Nucleus accumbens (tissue), 56 donors: ENCODE measurements at places on chromosomes 1 and 21.

- no peak for DNase-seq
Measured at GRCh38 chr1:27053977-27054753, 41.5 kb upstream of the TENT5B start.

DNA sequence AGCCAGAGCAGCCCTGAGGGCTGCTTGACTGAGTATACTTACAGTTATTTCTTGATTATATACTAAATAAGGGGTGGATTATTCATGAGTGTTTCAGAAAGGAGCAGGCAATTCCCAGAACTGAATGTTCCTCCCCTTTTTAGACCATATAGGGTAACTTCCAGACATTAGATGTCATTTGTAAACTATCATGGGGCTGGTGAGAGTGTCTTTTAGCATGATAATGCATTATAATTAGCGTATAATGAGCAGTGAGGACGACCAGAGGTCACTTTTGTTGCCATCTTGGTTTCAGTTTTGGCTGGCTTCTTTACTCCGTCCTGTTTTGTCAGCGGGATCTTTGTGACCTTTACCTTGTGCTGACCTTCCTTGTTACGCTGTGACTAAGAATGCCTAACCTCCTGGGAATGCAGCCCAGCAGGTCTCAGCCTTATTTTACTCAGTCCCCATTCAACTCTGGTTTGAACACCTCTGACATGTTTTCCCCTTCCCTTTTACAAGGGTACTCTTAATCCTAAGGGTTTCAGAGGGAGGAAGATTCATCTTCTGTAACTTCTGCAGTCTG lies 16.2 kb downstream of the KCTD3 start:
- DNase-seq, result no peak

DNA sequence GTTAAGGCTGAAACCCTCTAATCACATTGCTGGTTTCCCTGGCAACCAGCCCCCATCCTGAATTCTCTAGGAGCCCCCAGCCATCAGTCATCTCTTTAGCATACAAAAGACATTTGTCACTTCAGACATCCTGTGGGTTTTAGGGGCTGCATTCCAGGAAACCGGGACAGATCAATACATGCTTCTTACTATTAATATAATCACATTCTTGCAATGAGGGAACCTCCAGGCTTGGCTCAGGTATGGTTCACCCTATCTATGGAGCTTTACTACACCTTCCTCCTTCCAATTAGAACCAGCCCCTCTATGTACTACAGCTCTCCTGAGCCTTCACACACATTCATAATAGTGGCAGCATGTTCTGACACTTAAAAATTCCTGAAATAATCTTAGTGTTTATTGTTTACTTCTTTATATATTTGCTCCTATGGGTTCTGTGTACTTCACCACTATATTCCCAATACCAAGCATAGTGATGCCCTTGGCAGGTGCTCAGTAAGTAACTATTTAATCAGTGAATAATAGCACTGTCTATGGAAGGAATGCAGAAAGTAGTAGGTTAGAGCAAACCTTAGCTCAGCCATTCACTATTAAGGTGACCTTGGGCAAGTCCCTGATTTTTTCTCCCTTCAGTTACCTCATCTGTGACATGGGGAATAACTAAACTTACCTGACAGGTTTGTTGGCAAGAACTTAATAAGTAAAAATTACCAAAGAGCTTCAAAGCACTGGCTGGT lies 59.6 kb downstream of the ZNF678 start:
- DNase-seq, result no peak

- DNase-seq, result no peak
Measured at GRCh38 chr1:214466403-214467077, 84.9 kb downstream of the PTPN14 start.

GRCh38 chr1:39214998-39215873 lies 10.7 kb downstream of the MACF1 start:
- no peak for DNase-seq

- DNase-seq, result peak; percentile 41
Measured at GRCh38 chr1:208093754-208094719, 150.1 kb downstream of the PLXNA2 start.
